Spleen (tissue), 13 donors: ENCODE measurements at places on chromosomes 5 and 9. TPM values are rescaled to one million over a fixed set of nuclear protein-coding genes. Genes with fewer than 3 reads are reported as not detected.

GRCh38 chr9:122342323-122343050, 28.3 kb upstream of the PTGS1 start:
- DNase-seq: peak; percentile 48

The UGT3A1 gene
- total RNA-seq: not detected

The PAEP gene
- not detected for total RNA-seq

- DNase-seq: no peak
These were observed 49.6 kb downstream of the ARHGAP26 start for GRCh38 chr5:142819825-142820224.

The MGAT1 gene
- total RNA-seq: 270 TPM

The C5orf24 gene
- total RNA-seq: 27.3 TPM
